H9 (cell line): ENCODE measurements at places on chromosomes 7 and 10. TPM values are rescaled to one million over a fixed set of nuclear protein-coding genes. Genes with fewer than 3 reads are reported as not detected.

TEX36 gene
- not detected in 2 replicates for total RNA-seq

SEM1 gene
- 75.6 and 79.9 TPM in 2 replicates for total RNA-seq

DNA sequence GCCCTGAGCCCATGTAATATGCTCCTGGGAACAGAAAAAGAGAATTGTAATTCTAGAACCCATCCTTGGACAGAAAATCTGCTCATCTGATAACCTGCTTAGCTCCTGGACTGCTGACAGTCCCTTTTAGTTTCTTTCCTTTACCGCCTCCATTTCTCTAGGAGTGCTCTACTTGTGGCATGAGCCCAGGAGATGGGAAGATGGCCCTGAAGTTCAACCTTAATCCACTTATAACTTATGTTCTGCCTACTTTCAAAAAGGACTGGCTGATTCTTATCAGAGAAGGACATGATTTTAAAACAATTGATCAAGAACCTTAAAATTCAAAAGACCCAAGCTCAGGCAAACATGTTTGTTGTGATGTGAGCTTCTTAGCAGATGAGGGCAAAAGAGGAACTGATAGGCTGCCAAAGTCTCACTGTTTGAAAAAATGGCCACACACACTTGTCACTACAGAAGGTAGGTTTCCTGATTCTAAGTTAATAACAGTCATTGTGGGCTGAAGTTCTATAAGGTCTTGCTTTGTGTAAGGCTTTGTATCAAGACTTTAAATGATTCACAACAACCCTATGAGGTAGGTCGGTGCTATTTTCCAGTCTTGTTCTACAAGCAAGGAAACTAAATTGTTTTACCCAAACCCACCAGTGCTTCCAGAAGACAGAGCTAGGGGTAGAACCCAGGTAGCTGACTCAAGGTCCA is 94.3 kb upstream of the AFAP1L2 start:
- DNase-seq: no peak
- peaks cover 4% of the 10 kb centered on the region for H3K36me3 ChIP-seq
- H3K27me3 ChIP-seq: no peaks in the 10 kb centered on the region

DNA sequence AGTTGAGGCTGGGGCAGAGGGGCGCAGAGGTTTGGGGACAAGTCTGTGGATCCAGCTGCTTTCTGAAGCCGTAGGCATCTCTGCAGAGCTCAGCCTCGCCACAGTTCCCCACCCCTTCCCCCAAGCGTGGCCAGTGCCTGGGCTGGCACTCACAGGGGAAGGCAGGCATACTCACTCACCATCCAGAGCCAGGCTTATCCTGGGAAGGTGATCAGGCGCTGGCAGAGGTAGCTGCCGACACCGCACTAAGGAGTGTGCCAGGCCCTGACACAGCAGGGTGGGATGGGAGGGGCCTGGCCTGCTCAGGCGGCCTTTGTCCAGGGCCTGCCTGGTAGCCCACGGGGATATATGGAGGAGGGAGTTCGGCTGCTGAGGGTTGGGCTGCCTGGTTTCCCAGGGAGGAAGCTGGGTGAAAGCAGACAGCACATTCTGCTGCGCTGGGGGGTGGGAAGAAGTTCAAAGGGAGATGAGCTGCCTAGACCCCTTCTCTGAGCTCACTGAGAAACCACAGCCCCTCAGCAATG is 15.9 kb downstream of the VSIR start:
- no peaks in the 10 kb centered on the region for H3K27me3 ChIP-seq
- DNase-seq: peak; percentile 43
- H3K27ac ChIP-seq: no peak overlapping the region
- no peaks in the 10 kb centered on the region for H3K4me1 ChIP-seq
- no peaks in the 10 kb centered on the region for H3K36me3 ChIP-seq

DNA sequence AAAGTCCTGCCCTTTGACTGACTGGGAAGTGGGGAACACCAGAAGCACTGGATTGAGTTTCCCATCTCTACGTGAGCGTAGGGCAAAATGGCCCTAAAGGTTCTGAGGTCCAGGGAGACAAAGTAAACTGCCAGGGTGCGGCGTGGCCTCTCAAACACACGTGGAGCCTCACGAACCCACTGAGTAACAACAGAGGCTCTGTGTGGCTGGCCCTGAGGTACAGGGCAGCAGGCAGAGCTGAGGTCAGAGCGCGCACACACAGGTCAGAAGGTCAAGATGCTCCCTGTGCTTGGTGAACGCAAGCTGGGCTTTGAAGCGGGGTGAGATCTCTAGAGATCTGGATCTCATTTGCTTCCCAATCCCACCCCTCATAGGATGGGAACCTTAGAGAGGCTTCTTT is 99.0 kb upstream of the ZMIZ1 start:
- H3K4me1 ChIP-seq: peaks cover 2% of the 10 kb centered on the region; the same call in 1 of the 2 replicates
- no peaks in the 10 kb centered on the region for H3K27me3 ChIP-seq
- H3K4me3 ChIP-seq: no peak overlapping the region
- H3K27ac ChIP-seq: no peak overlapping the region
- DNase-seq: no peak
- no peaks in the 10 kb centered on the region for H3K36me3 ChIP-seq

DNA sequence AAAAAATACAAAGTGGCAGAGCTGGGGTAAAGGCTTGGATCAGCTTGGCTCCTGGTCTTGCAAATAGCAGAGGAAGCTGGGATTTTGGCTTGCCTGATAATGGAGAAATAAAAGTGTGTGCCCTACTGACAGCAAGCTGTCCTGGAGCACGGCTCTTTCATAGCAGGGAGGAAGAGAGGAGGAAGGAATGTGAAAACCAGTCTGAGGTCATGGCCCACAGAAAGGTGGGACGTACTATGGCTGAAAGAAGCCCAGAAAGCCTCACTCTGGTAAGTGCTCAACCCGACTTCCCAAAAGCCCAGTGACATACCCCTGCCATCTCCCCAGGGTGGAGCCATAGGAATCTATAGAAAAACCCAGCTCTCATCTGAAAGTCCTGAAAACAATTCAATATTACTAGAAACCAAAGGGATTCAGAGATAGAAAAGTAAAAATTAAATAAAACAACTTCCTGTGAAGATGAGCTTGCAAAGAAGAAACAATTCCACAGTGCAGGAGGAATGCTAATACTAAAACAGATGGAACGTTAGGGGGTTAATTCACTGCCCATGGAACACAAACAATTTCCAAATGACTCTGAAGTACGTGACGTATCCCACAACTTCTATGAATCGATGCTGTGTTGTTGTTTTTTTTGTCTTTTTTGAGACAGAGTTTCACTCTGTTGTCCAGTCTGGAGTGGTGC is 246.7 kb upstream of the PTN start:
- DNase-seq: no peak
- no peak overlapping the region for H3K4me3 ChIP-seq
- H3K27me3 ChIP-seq: no peaks in the 10 kb centered on the region

PSD gene
- total RNA-seq: 3.4 and 3.6 TPM in 2 replicates

AQP1 gene
- 0.15 TPM in 1 of 2 replicates, not detected in the other for total RNA-seq

RET gene
- 11.2 and 12.2 TPM in 2 replicates for total RNA-seq

GRCh38 chr10:105857268-105858264 is 1216.5 kb downstream of the SORCS3 start:
- no peaks in the 10 kb centered on the region for H3K36me3 ChIP-seq
- no peak overlapping the region for H3K27ac ChIP-seq
- H3K27me3 ChIP-seq: no peaks in the 10 kb centered on the region
- H3K4me1 ChIP-seq: no peaks in the 10 kb centered on the region

- H3K4me1 ChIP-seq: no peaks in the 10 kb centered on the region; the same call in 1 of the 2 replicates
- H3K27ac ChIP-seq: no peak overlapping the region
- DNase-seq: no peak
- H3K4me3 ChIP-seq: no peak overlapping the region
- H3K36me3 ChIP-seq: no peaks in the 10 kb centered on the region
These were observed 128.5 kb downstream of the DKK1 start for GRCh38 chr10:52442576-52442975.

- no peaks in the 10 kb centered on the region for H3K36me3 ChIP-seq
- peak; percentile 71 for DNase-seq
- H3K4me3 ChIP-seq: peak overlapping the region; percentile 69; the same call in 1 of the 3 replicates
These were observed 7.5 kb downstream of the MNX1 start for GRCh38 chr7:157002819-157003421.

LIPN gene
- not detected in 2 replicates for total RNA-seq

DNA sequence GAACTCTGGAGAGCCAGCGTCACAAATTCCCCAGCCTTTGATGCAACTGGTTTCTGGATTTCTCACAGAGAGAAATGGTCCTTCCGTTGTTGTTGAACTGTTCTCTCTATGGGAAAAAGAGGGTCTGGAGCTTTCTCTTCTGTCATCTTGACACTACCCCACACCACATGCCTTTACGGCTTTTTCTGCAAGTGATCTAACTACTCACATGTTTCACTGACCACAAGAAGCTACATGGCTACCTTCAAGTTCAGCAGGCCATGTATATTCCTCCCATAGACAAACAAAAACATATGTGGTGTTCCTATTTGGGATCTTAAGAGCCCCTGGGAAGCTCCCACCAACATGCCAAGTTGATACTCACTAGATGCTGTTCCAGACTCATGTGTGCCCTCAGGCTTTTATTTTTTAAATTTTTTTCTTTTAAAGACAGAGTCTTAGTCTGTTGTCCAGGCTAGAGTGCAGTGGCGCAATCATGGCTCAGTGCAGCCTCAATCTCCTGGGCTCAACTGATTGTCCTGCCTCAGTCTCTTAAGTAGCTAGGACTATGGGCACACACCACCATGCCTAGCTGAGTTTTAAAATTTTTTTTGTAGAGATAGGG is 72.0 kb downstream of the RNF216 start:
- no peak overlapping the region for H3K27ac ChIP-seq
- no peaks in the 10 kb centered on the region for H3K4me1 ChIP-seq
- no peaks in the 10 kb centered on the region for H3K27me3 ChIP-seq
- H3K4me3 ChIP-seq: no peak overlapping the region
- peaks cover 61% of the 10 kb centered on the region for H3K36me3 ChIP-seq
- DNase-seq: no peak

VIPR2 gene
- total RNA-seq: 1.5 and 1.6 TPM in 2 replicates

PROSER2 gene
- total RNA-seq: 10.6 and 13.7 TPM in 2 replicates

DNA sequence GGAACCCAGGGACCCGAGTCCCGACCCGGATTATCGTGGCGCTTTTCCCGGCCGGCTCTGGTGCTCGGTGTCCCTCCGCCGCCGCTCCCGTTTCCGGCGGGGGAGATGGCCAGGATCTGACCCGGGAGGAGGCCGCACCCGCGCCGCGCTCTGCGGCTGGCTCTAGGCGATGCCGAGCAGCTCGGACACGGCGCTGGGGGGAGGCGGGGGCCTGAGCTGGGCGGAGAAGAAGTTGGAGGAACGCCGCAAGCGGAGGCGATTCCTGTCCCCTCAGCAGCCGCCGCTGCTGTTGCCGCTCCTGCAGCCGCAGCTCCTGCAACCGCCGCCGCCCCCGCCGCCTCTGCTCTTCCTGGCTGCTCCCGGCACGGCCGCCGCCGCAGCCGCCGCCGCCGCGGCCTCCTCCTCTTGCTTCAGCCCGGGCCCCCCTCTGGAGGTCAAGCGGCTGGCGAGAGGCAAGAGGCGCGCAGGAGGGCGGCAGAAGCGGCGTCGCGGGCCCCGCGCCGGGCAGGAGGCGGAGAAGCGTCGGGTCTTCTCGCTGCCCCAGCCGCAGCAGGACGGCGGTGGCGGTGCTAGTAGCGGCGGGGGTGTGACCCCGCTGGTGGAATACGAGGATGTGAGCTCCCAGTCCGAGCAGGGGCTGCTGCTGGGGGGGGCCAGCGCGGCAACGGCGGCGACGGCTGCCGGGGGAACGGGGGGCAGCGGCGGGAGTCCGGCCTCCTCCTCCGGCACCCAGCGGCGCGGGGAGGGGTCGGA is 593 bp downstream of the CDK13 start:
- no peaks in the 10 kb centered on the region for H3K27me3 ChIP-seq
- H3K4me3 ChIP-seq: peak overlapping the region; percentile 100
- H3K4me1 ChIP-seq: peaks cover 4% of the 10 kb centered on the region
- peaks cover 8% of the 10 kb centered on the region for H3K36me3 ChIP-seq

SEMA3A gene
- total RNA-seq: 60.0 and 61.5 TPM in 2 replicates

DNA sequence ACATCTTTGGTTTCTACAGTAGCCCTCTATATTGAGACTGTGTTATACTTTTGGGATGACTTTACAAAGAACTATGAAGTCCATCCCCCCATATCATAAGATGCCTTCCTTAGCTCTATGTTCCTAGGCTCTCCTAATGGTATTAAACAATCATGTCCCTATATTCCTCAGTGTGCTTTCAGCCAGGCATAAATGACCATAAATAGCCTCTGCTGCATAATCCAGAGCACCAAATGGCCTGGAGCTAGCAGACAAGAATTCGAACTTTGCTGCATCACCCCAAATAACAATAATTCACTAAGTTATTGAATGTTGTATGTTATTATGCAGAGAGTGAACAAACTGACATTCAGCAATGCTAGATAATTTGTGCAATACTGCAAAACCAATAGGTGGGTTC is 405.2 kb downstream of the DGKB start:
- H3K27ac ChIP-seq: no peak overlapping the region
- no peaks in the 10 kb centered on the region for H3K4me1 ChIP-seq
- H3K27me3 ChIP-seq: no peaks in the 10 kb centered on the region
- DNase-seq: no peak
- no peak overlapping the region for H3K4me3 ChIP-seq

- DNase-seq: no peak
- H3K36me3 ChIP-seq: peaks cover 10% of the 10 kb centered on the region
- H3K4me3 ChIP-seq: no peak overlapping the region
- H3K27me3 ChIP-seq: no peaks in the 10 kb centered on the region
- H3K4me1 ChIP-seq: peaks cover 20% of the 10 kb centered on the region
- H3K27ac ChIP-seq: no peak overlapping the region
These were observed 105.9 kb upstream of the ANLN start for GRCh38 chr7:36283711-36284130.

DNA sequence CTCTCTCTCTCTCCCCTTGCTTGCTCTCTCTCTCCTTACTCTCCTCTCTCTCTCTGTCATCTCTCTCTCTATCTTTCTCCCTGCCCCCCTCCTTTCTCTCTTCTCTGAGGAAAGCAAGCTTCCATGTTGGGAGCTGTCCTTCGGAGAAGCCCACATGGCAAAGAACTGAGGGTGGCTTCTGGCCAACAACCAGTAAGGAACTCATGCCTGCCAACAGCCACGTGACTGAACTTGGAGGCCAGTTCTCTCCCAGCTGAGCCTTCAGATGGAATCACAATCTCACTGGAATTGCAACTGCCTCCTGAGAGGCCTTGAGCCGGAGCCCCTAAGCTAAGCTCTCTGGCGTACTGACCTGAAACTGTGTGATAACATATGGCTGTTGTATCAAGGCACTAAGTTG is 12.0 kb upstream of the DHTKD1 start:
- H3K4me1 ChIP-seq: no peaks in the 10 kb centered on the region
- no peaks in the 10 kb centered on the region for H3K36me3 ChIP-seq
- no peak overlapping the region for H3K4me3 ChIP-seq
- no peak for DNase-seq
- H3K27ac ChIP-seq: no peak overlapping the region

GRCh38 chr7:97012365-97013133 is 7.2 kb downstream of the DLX6 start:
- no peaks in the 10 kb centered on the region for H3K36me3 ChIP-seq
- peaks cover 98% of the 10 kb centered on the region for H3K27me3 ChIP-seq
- DNase-seq: peak; percentile 54
- H3K4me3 ChIP-seq: no peak overlapping the region

DNA sequence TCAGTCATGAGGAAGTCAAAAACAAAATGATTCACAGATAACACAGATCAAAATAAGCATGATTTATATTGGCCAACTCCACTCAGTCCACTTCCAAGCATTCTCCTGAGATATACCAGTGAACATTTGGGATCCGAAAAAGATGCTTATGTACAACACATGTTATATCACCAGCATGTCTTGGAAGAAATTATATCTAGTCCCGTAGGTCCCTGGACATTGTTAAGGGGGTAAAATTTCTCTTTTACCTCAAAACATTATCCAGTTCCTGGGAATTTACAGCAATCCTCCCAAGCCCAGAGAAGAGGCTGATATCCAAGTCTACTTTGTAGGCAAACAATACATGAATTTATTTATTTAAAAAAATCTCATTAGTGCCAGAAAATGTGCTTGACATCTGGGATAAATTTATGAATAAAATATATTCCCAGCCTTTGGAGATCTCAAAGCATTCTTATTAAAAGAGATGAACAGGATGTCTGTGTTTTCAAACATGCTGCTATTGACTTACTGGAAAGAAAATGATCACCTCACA is 582.2 kb upstream of the ZWINT start:
- H3K4me3 ChIP-seq: no peak overlapping the region
- no peak overlapping the region for H3K27ac ChIP-seq
- no peak for DNase-seq
- H3K36me3 ChIP-seq: peaks cover 11% of the 10 kb centered on the region
- H3K27me3 ChIP-seq: no peaks in the 10 kb centered on the region
